Activated naive CD4-positive, alpha-beta T cell treated with anti-CD3 and anti-CD28 coated beads, Interleukin-2, amount 50 U/mL, for 72 hours (primary cell): ENCODE measurements at places on chromosomes 5 and 9. TPM values are rescaled to one million over a fixed set of nuclear protein-coding genes. Genes with fewer than 3 reads are reported as not detected.

Gene SPATA9
- total RNA-seq = not detected

DNA sequence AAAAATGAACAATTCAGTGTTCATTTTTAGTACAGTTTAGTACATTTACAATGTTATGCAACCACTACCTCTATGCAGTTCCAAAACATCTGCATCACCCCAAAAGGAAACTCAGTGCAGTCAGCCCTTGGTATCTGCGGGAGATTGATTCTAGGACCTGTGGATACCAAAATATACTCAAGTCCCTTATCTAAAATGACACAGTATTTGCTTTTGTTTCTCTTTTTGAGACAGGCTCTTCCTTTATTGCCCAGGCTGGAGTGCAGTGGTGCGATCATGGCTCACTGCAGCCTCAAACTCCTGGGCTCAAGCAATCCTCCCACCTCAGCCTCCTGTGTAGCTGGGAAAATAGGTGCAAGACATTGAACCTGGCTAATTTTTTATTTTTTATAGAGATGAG is 114.0 kb downstream of the PIP5K1B start:
- no peak for DNase-seq

Gene CDH12
- not detected for total RNA-seq

Gene RELL2
- total RNA-seq = 22.2 TPM

GRCh38 chr9:5922192-5922591 is 31.5 kb downstream of the MLANA start:
- no peak for DNase-seq

GRCh38 chr5:52356311-52356918 is 431.3 kb upstream of the ITGA1 start:
- DNase-seq = no peak
